ENCODE measurements at places on chromosomes 6 and 20. TPM values are rescaled to one million over a fixed set of nuclear protein-coding genes. Genes with fewer than 3 reads are reported as not detected.
A peak's percentile ranks its signal among the peaks of the same experiment; 100 is the strongest.

DNA sequence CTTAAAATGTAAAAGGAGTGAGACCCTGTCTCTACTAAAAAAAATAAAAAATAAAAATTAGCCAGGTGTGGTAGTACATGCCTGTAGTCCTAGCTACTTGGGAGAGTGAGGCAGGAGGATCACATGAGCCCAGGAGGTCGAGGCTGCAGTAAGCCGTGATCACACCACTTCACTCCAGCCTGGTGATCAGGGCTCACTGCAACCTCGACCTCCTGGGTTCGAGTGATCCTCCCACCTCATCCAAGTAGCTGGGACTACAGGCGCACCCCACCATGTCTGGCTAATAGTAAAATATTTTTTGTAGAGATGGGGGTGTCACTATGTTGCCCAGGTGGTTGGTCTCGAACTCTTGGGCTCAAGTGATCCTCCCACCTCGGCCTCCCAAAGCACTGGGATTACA is 8.1 kb upstream of the FOXS1 start:
- peaks cover 51% of the 10 kb centered on the region for H3K27me3 ChIP-seq
- no peaks in the 10 kb centered on the region for H3K4me1 ChIP-seq
- H3K27ac ChIP-seq: no peak overlapping the region
- no peak for DNase-seq
- H3K4me3 ChIP-seq: no peak overlapping the region

- H3K27ac ChIP-seq: no peak overlapping the region
- H3K27me3 ChIP-seq: peaks cover 2% of the 10 kb centered on the region
- no peaks in the 10 kb centered on the region for H3K36me3 ChIP-seq
- H3K4me3 ChIP-seq: no peak overlapping the region
Observed at GRCh38 chr6:168212362-168212761, 107.2 kb downstream of the DACT2 start.

GRCh38 chr20:31987744-31988143 is 19.8 kb downstream of the XKR7 start:
- H3K4me1 ChIP-seq: no peaks in the 10 kb centered on the region
- H3K27ac ChIP-seq: no peak overlapping the region
- H3K4me3 ChIP-seq: no peak overlapping the region
- peaks cover 4% of the 10 kb centered on the region for H3K27me3 ChIP-seq

DNA sequence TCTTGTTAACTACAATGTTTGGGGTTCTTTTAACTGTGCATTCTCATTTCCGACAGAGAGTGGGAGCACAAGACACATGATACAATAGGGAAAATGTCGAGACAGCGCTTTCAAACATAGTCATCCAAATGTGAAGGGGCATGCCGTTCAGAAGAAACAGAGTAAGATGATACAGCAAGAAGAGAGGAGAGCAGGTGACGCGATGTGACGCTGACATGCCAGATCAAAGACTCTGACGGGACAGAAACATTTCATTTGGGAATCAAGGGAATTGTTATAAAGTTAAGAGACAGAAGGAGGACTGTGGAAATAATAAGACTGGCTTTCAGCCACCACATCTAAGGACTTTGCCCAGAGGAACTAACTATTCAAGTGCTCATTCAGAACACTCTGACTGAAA is 117.4 kb downstream of the FAXC start:
- peak; percentile 2 for DNase-seq
- H3K4me1 ChIP-seq: no peaks in the 10 kb centered on the region
- no peaks in the 10 kb centered on the region for H3K36me3 ChIP-seq
- H3K4me3 ChIP-seq: no peak overlapping the region
- H3K27ac ChIP-seq: no peak overlapping the region

RGL2 gene
- 19.9 TPM for total RNA-seq

PHACTR3 gene
- 2.9 TPM for total RNA-seq
